ENCODE measurements at places on chromosomes 6 and 20. TPM values are rescaled to one million over a fixed set of nuclear protein-coding genes. Genes with fewer than 3 reads are reported as not detected.

The GRIK2 gene
- 1.5 TPM for total RNA-seq

The COL20A1 gene
- total RNA-seq, result 0.14 TPM

The CLIC5 gene
- 9.4 TPM for total RNA-seq

GRCh38 chr6:105835373-105835772 lies 250.8 kb upstream of the PRDM1 start:
- DNase-seq, result no peak

GRCh38 chr20:36018208-36018988 lies 50.0 kb downstream of the CNBD2 start:
- no peak for DNase-seq

DNA sequence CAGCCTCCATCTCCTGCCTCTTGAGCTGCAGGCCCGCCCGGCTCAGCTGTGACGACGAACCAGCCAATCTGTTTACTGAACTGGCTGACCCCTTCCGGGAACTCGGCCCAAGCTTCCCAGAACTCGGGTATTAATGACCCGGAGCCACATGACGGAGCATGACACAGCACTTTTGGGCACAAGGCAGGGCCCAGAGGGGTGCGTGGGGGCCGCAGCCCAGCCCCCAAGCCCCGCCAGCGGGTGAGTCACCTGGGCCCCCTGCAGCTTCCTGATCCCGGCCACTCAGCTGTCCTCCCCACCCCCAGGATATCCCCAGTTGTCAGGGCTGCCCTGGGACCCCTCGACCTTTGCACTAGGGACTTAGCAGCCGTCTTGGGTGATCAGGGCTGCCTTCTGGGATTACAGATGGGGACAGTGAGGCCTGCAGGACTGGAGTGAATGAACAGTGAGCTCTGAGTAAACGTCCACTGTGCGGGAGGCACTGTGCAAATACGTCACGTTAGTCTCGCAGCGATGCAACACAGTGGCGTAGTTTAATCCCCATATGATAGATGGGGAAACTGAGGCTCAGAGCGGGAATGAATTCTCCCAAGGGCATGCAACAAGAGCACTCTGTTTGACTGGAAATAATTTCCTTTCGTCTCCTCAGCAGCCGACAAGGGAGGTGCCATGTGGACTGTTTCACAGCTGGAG lies 102.1 kb downstream of the CEBPB start:
- peak; percentile 99 for DNase-seq

GRCh38 chr20:7627734-7628663 lies 312.3 kb downstream of the HAO1 start:
- no peak for DNase-seq

- peak; percentile 26 for DNase-seq
Observed at GRCh38 chr6:4736371-4736873, 39.8 kb upstream of the CDYL start.
